ENCODE measurements at places on chromosomes 5 and 9.
A peak's percentile ranks its signal among the peaks of the same experiment; 100 is the strongest.

DNA sequence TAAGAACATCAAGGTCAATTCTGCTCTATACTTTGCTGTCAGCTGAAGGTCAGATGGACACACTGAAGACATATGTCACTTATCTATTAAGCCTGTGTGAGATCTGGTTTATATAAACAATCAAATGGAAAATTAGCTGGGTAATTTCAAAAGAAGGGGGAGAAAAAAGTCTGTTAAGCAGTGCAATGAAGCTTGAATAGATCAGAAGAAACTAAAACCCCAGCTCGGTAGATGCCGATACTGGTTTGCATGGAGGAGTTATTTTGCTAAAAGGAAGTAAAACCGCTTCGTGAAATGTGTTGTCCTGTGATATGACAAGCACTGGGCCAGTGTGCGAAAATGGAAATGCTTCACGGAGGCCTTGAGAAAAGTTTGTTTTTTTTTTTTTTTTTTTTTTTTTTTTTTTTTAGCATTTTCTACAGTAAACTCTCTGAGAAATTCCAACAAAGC lies 148.8 kb downstream of the MEF2C start:
- DNase-seq, result peak; percentile 49

DNA sequence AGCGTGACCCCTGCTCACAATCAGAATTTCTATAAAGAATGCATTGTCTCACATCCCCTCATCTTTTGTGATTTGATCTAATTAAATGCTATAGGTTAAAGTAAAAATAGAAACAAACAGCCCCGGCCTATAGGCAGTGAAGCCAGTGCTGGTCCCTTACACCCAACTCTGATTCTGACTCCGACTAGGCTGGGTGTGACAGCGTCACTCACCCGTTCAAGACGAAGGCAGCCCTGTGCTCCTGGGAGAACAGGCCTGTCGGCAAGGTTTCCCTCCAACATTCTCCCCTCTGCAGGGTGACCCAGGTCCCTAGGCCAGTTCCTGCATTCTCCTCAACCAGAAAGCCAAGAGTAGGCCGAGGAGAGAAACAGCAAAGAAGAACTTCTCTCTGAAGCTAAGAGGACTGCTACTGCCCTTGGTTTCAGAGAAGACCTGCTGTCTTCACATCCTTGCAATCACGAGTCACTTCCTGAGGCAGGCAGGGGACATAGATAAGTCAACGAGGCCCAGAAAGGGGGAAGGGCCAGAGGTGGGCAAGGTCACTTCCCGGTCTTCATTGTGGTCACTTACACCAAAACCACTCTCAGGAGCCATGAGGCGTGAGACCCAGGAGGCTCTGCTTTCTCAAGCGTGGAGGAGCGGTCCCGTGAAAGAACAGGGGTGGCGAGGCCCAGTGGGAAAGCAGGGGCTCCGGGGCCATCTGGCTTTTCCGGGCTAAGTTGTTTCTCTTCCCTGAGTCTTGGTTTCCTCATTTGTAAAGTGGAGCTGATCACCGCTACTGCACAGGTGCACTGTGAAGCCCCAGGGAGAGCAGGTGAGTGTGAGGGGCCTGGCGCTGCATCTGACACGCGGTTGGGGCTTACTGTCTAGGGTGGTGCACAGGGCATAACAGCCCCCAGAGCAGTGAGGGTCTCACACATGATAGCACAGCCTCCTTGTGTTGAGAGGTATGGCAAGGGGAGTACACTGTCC lies 200.8 kb downstream of the CRB2 start:
- peak; percentile 65 for DNase-seq

- DNase-seq, result no peak
These were observed 25.1 kb downstream of the SMC5 start for GRCh38 chr9:70283848-70284247.

DNA sequence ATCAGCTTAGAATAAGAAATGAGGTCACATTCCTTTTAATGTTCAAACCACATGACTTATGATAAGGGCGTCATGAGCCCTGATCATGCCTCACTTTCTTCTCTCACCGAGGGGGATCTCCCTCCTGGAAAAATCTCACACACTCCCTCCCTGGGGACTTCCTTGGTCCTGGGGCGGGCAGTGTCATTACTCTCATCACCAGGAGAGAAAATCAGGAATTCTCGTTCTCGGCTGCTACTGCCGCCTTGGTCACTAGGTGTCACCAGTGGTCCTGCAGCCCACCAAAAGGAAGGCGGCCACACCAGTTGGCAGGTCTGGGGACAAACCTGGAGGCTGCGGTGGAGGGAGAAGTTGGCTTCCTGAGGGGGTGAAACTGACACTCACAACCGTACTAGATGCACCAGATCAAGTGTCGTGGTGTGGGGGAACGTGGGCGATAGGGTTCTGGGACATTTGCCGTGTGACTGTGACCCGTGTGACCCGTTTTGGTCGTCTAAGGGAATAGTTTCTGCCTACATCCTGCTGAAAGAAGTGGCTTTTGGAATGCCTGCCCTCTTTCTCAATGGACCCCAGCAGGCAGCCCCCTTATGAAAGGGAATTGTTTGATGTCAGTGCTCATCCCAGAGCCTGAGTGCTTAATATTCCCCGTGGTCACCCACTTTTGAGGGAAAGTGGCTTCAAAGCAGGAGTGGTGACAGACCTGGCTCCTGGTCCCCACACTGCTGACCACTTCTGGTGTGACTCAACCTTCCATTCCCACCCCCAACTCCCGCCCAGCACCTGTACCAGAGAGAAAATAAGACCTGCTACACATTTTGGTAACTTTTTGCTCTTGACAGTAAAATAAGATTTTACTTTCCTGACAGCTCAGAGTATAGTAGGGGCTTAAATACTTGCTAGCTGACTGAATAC lies 63.2 kb downstream of the ACER2 start:
- DNase-seq, result peak; percentile 10

DNA sequence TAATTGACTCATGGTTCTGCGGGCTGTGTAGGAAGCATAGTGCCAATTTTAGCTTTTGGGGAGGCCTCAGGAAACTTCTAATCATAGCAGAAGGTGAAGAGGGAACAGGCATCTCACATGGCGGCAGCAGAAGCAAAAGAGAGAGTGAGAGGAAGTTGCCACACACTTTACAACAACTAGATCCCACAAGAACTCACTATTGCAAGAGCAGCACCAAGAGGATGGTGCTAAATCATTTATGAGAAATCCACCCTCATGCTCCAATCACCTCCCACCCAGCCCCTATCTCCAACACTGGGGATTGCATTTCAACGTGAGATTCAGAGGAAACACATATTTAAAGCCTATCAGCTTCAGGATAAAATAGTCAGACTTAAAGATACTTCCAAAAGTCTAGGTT lies 36.1 kb upstream of the LPAR1 start:
- peak; percentile 9 for DNase-seq

- peak; percentile 17 for DNase-seq
These were observed 651 bp downstream of the HRH2 start for GRCh38 chr5:175658299-175659145.

DNA sequence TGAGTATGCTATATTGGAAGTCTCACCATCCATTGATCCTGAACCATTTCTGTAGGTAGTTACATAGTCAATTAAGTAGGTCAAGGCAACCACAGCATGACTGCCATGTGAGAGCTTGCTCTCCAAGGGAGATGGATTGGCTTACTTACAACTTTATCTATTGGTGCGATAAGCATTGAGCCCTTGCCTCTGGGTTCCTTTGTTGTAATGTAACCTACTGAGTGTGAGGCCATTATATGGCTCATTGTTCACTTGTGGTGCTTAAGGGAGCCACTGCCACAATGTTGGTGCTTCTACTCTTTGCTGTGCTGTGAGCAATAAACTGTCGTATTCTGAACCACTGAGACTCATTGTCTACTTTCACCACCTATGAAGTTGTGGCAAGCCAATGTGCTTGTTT lies 510.6 kb upstream of the ITGA1 start:
- DNase-seq, result no peak

- no peak for DNase-seq
These were observed 99.1 kb downstream of the RAB3C start for GRCh38 chr5:58681943-58682342.

- no peak for DNase-seq
These were observed 31.0 kb upstream of the SLC1A3 start for GRCh38 chr5:36575361-36575781.

GRCh38 chr5:138029501-138029900 lies 3.4 kb downstream of the FAM13B start:
- no peak for DNase-seq

GRCh38 chr5:73170522-73170921 lies 2.5 kb upstream of the TMEM174 start:
- peak; percentile 41 for DNase-seq

DNA sequence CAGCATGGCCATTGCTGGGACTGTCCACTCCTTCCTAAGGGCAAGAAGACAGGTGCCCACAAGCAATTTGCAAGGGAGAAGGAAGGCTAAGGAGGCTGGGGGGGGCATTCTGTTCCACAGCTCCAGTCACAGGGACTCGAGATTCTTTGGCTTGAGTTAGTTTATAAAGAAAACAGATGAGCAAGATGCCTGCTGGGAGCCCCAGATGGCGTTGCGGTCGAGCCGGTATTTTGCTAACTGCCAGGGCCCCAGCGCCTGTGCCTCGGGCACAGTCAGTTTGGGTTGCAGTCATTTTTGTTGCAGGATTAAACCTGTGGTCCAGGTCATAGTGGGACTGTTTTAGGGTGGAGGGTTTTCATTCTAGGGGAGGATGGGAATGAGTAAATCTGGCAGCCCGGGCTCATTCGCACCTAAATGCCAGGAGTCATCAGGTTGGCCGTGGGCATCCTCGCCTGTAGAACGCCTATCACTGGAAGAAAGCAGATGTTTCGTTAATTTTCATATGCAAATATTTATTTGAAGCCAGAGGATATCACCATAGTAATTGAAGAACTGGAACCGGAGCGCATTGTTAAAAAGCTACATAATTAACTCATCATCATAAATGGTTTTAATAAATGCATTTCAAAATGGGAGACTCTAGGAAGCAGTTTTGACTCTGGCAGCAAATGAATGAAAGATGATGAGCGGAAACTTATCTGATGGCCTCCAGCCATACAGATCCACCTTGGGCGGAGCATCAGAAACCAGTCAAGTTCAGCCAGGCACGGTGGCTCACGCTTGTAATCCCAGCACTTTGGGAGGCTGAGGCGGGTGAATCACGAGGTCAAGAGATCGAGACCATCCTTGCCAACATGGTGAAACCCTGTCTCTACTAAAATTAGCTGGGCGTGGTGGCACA lies 87.1 kb upstream of the FCN2 start:
- no peak for DNase-seq

- DNase-seq, result peak; percentile 38
These were observed 27.4 kb downstream of the FAM219A start for GRCh38 chr9:34430843-34431437.

- no peak for DNase-seq
These were observed 153.3 kb upstream of the ERCC6L2 start for GRCh38 chr9:95722141-95722540.

GRCh38 chr5:65204966-65205365 lies 276.8 kb downstream of the ADAMTS6 start:
- DNase-seq, result no peak

- no peak for DNase-seq
These were observed 7.7 kb upstream of the C5 start for GRCh38 chr9:121057821-121058220.

DNA sequence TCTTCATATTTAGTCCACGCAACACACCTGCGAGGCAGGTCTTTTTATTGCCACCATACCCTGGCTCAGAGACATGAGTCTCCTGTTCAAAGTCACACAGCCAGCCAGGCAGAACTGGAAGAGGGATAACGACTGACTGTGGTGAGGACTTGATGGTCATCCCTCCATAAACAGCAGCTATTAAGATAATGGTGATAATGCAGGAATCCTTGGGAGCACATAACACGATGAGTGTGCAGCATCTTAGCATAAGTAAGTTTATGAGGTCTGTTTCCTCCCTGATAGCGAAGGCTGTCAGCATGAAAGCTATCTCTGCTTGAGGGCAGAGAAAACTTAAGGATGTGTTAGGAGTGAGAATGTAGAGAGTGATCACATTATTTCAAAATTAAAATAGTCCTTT lies 30.9 kb downstream of the KCTD16 start:
- DNase-seq, result no peak

DNA sequence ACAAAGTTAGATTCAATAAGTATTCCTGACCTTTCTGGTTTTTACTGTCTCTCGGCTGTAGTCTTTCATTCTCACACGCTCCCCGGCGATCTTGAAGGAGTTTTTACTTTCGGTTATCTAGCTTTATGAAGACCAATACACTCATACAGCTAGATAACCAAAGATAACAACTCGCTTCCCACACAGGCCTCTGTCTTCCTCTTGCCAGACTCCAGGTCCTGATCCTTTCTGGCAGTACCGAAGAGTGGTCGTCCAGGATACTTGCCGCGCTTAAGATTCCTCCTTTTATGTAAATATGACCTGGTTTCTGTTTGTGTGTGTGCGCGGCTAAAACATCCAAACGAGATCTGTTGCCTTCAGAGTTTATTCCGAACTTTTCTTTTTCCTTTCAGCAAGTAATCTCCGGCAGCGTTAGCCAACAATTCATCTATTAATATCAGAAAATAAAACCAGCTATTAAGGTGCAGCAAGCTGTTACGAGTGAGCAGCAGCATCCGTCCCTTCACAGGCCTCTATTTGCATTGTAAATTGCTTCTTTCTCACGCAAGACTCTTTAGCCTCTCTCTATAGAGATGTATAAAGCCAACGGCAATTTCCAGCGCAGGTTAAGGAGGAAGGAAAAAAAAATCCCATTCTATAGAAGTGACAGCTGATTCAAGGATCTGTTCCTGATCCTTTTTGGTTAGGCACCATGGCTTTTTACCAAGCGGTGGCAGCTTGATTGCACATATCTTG lies 216.1 kb downstream of the MEF2C start:
- DNase-seq, result no peak

DNA sequence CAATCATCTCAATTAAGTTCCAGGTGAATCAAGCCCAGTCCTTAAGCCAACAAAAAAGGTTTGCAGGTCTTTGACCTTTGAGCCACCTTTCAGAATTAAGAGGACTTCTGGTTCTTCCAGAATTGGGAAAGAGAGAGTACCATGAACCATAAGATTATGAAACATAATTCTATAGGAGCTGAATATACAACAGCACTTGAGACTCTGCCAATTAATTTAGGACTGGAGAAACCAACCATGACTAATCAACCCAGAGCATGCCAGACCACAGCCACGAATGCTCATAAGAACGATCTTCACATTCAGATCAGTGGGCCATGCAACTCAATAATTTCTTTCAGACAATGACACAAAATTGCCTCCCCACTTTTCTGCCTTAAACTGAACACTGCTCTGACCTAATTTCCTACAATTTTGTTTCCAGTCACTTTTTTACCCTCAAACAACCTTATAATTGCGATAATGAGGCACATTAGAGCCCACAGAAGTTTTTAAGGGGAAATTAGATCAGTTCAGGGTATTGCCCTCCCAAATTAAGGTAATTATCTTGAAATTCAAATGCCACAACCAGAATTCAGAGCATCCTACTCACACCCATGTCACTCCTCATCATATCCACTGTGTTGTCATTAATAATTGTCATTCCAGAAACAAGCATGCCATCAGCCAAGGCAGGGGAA lies 213.4 kb downstream of the ATPSCKMT start:
- DNase-seq, result no peak

Data from AML-193 (cell line).